ENCODE measurements at places on chromosomes 1 and 21.
A peak's percentile ranks its signal among the peaks of the same experiment; 100 is the strongest.

GRCh38 chr1:119549719-119550132, 42.7 kb downstream of the HSD3B1 start:
- DNase-seq, result peak; percentile 51

GRCh38 chr1:116367256-116367945, 5.6 kb upstream of the ATP1A1 start:
- no peak for DNase-seq

DNA sequence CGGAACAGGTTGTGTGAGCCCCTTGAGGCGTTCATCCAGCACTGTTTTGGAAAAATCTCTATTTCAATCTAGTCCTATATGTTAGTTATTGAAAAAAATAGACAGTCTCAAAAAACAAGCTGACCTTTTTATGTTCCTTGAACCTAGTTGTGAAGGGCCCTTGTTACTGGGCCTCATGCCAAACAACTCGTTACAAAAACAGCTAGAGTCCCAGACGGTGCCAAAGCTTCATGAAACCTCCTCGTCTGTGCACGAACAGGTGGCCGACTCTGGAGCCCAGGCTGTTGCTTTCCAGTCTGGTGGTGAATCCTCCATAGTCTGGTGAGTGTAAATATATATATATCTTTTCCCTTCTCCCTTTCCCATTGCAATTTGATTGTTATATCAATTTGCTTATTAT, at the start of gene CHIA:
CHIA (plus strand) TSS at position 222 of the 400 bp plus-strand sequence. CDS start 19,617 bp downstream, outside the sequence.
- DNase-seq, result no peak

DNA sequence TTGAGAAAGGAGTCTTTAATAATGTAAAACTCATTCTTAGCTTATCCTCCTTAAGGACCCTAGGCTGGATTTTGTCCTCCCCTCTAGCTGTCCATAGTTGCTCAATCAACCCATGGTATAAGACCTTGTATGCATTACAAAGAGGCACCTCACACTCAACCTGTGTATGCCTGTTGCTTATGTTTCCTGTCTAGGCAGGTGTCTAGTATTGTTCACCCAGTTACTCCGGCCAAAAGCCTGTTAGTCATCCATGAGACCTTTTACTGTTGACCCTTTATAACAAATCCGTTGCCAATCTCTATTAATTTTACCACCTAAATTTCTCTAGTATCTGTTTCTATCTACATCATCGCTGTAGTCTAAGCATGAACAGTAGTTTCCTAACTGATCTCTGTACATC, 3.7 kb downstream of the LYPLAL1 start:
- no peak for DNase-seq

Measured in HCEC 1CT (cell line).